T-helper 17 cell (primary cell): ENCODE measurements at places on chromosomes 2 and 18.
A peak's percentile ranks its signal among the peaks of the same experiment; 100 is the strongest.

DNA sequence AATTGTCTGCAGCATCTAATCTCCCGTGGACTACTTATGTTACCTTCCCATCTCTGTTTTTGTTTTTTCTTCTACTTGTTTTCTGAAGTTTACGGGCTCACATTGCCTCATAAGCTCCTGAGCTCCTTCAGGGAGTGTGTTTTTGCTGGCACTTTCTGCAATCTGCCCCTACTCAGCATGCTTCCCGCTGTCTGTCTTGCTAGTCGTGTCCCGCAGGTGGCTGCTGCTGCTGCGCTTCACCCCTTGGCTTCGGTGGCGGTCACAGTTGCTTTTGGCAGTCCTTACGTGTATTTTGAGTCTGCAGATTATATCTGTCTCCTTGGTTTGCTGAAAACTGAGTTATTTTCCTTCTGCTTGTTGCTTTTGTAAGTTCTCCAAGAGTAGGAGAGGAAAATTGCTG is 37.3 kb downstream of the FER1L5 start:
- no peak for DNase-seq

DNA sequence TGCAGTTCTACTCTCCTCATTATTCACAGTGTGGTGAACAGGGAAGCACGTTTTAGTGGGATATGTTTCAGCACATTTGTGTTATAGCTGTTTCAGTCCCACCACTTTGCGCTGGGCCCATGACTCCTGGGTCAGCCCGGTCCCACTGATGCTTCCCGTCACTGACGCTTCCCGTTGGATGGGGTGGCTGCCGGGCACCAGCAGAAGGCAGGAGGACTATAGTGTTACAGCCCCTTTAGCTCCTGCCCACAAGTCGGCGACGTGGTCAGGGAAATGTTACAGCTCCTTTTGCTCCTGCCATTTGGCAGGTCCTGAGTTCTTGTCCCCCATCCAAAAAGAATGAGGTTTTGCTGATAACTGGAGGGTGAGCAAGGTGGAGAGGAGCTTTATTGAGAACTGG is 732.2 kb downstream of the NR4A2 start:
- DNase-seq, result no peak

- DNase-seq, result no peak
These were observed 1.3 kb downstream of the CPS1 start for GRCh38 chr2:210557721-210558120.

DNA sequence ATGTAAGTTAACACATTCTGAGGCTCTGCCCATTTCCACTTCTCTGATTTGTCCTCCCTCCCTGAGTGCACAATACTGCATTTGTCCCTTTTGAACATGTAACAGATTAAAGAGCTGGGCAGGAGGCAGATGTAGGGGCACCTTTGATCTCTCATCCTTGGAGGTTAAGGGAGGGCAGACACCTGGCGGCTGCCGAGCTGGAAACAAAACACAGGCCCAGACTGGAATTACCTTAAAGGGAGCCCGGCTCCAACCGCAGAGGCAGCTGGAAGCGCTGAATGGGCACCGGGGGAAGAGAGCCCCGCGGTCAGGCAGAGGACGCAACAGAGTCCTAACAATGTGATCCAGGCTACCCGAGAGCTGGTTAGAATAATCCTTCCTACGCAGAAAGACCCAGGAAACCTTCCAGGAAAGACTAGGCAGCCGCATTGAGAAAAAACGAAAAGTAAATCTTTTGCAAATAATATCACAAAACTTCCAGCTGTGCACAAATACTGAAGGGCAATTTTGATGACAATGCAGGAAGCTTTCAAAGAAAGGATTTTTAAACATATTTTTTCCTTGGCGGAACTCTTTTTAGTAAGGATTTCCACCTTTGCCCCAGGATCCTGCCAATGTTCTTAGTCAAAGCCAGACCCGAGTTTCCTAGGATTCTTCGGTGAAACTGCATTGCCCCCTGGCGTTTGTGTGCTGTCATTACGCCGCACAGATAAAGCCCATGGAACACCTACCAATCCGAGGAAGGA is 216.0 kb downstream of the TGIF1 start:
- peak; percentile 58 for DNase-seq

DNA sequence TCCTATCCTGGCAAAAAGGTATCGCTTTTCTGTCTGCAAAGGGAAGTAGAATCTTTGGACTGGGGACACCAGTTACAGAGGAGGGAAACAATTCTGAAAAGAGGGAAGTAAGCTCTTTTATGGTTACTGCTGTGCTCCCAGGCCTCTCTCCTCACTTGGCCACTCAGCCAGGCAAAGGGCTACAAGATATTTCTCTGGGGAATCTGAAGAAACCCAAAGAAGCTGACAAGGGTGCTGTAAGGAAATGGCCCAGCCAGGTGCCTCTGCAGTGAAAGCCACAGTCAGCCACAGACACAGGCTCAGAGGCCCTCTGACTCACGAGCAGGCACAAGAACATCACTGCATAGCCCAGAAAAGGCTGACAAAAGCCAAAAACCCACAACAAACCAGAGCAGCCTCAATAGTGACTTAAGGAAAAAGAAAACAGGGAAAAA is 5.8 kb downstream of the HDLBP start:
- DNase-seq, result peak; percentile 47

DNA sequence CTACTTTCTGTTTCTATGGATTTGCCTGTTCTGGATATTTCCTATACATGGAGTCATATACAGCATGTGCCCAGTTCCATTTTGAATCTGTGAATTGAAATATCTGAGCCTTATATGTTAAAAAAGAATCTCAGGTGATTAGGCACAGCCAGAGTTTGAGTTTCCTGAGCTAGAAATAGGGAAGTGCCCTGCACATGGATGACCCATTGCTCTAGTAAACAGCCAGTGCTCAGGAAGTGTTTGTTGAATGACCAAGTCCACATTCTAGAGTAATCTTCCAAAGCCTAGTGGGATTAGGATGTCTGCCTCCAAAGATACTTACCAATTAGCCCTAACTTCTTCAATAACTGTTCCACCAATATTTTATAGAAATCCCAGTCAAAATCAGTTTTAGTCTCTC is 165.8 kb downstream of the SETBP1 start:
- DNase-seq, result no peak

GRCh38 chr2:97907369-97908100 is 88.2 kb downstream of the TMEM131 start:
- DNase-seq, result no peak

DNA sequence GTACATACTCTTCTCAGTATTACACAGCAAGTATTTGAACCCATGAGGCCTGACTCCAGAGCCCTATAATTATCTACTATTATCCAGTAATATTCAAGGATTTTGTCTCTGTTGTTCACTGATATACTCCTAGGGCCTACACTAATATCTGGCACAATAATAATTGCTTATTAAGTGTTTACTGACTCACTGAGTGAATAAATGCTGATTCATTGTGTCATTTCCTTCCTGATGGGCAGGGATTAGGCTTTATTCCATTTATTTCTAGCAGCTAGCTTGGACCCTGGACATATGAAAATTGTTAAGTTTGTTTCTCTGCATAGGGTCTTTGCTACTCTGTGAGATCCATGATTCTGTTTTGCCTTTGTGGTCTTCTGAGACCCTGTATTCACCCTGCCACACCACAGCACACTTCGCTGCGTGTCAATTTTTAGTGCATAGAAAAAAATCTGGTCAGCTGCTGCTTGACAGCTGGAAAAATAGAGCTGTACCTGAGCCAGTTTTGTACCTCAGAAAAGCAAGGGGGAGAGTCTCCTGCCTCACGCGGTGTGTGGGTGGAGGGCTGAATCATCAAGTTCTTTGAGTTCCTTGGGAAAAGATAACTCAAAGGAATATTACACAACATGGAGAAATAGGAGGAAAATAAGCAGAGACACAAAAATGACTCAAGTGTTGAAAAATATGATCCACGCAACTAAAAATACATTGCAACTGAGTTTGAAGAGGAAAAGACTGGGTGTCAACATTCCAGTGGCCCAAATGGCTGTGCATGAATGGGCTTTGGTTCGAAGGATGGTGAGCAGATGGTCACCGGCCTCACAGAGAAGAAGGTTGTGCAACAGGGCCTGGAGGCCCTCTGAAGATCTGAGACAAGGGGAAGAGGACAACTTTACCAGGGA is 18.9 kb upstream of the DPP4 start:
- DNase-seq, result no peak

GRCh38 chr2:47724221-47724981 is 58.5 kb upstream of the MSH6 start:
- DNase-seq, result no peak

DNA sequence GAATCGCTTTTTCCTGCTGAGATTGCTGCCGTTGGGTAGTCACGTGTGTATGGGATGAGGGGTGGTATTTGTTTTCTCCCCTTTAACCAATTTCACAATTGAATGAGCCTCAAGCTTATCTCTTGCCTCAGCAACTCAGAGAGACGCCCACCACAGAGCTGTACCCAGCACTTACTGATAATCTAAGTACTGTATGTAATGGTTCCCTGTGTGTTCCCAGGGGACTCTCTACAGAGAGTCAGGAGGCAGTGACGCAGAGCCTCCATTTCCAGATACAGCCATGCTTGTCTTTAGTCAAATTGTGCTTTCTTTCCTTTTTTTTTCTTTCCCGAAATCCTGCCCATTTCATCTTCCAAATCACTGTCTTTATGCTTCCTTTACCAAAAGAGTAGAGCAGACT is 1102.1 kb upstream of the KLHL29 start:
- no peak for DNase-seq

- DNase-seq, result no peak
These were observed 98.9 kb upstream of the ARL4C start for GRCh38 chr2:234595829-234596228.

GRCh38 chr2:15059870-15060512 is 427.5 kb downstream of the LRATD1 start:
- no peak for DNase-seq

DNA sequence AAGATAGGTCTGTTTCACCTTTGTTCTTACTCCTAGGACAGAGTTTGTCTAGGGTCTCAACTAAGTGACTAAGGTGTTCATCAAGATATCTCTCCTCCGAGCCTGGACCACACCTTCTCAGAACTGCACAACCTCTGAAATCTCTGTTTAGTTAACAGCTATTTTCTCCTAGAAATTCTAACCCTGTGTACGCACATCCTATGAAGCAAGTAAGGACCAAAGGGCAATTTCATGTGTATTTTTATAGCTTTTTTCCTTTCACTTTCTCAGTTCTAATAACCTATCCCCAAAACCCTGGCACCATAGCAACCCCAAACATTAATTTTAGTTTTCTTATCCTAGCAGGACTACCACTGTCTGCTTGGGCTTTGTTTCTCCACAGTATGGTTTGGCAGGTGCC is 59.1 kb downstream of the PTPN4 start:
- DNase-seq, result no peak

GRCh38 chr18:22465859-22466457 is 48.2 kb upstream of the CTAGE1 start:
- no peak for DNase-seq

DNA sequence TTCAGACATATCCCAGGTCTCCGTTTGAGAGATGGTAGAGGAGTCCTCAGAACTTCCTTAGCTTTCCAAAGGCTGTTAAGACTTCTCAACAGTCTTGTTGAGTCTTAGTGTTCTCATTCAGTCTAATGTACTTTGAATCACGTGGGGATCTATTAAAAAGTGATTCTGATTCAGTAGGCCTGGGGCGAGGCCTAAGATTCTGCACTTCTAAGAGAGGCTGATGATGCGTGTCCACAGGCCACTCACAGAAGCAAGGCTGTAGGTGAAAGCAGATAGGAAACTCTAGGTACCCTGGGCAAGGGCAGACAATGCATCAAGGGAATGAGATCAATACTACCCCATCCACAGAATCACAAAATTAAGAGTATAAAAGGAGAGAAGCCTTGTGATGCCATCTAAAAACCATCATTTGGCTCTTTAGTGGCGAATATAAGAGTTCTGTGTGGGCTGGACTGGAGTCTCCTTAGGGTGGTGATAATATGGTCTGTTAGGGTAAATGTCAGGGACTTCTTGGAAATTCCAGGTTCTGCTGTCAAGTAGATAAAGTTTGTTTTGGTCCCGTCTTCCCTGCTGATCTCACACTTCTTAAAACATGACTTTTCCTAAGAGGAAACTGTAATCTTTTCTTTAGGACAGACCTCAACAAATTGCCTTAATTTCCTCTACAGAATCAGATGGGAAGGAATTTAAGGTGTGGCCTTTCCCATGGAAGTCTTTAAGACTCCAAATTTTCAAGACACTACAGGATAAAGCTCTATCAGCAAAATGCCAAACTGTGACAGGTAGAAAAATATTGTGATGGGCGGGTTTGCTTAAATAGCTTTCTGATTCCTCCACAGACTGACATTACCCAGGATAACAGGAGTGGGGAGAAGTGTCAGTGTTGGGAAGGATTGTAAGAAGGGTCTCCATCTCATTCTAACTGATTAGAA is 45.7 kb upstream of the NEMP2 start:
- DNase-seq, result no peak

- no peak for DNase-seq
These were observed 43.7 kb upstream of the APCDD1 start for GRCh38 chr18:10410472-10411308.

- DNase-seq, result no peak
These were observed 944.9 kb upstream of the ZEB2 start for GRCh38 chr2:145464866-145465265.

- peak; percentile 26 for DNase-seq
These were observed 35.7 kb downstream of the CDC42EP3 start for GRCh38 chr2:37635504-37636380.

DNA sequence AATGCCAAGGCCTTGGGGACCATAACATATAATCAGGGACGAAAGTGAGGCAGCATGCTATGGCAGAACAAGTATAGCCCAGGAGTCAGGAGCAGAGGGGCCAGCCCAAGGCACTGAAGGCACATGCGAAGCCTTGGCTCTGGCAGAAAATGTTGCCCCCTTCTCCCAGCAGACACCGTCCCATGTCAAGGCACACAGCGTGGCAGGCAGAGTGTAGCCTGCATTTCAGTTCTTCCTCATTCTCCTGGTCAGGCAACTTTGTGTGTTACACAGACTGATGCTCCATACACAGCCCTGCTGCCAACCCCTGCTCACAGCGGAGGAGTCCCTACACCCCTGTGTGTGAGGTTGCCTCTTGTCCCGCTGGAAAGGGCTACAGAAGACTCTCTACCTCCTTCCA is 480.8 kb downstream of the BCL11A start:
- no peak for DNase-seq

DNA sequence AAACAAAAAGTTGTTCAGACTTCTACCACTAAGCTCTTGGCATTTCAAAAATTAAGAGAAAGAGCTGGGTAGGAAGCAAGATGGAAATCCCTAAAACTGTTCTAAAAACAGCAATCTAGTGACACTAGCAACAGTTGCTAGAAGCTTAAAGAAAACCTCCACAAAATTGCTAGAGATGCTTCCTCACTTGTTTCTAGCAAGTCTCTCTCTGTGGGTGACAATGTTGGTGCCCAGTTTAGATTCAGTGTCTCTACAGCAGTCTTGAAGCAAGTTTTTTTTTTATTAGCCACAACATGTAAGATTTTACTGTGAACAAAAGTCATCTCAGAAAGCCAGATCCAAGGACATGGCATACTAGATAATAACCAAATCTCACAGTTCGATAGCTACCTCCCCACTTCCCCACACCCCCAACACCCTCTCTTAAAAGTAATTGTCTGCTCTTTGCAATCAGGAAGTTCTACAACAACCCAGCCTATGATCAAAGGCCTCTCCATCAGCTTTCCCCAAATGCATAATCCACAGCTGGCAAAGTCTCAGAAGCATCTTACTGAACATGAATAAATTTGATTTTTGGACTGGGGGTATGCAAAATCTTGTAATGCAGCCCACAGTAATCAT is 70.0 kb downstream of the ANKRD44 start:
- no peak for DNase-seq
